ENCODE measurements at places on chromosomes 4 and X.

- no peak for DNase-seq
Observed at GRCh38 chrX:8455557-8455956, 9.1 kb upstream of the VCX3B start.

GRCh38 chr4:145829629-145830395 lies 108.8 kb downstream of the ZNF827 start:
- no peak for DNase-seq

DNA sequence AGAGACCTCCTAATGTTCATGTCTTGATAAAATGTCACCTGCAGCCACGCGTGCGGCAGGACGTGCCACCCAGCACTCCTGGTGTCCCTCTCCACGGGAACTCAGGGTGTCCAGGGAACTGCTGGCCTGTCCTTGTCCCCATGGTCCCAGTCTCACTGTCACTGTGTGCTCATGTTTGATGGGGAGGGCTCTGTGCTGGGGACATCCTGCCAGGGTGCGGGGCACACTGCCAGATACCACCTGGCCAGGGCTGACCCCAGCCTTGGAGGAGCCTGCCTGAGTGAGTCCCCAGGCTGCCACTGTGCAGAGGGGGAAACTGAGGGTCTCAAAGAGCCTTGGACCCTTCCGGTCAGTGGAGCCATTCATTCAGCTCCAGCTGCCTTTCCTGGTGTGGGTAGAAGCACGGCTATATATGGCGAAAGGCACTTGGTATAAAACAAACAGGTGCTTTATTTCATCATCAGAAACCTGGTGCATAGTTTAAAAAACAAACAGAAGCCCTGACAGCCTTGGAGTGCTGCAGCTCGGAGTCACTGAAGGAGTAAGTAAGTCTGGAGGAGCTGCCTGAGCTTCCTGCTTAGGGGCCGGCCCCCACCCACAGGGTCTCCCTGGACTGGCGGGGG lies 33.0 kb downstream of the NOP14 start:
- peak; percentile 84 for DNase-seq

GRCh38 chrX:53717205-53717604 lies 30.7 kb upstream of the HUWE1 start:
- DNase-seq = no peak

- DNase-seq = no peak
Observed at GRCh38 chr4:14125375-14126129, 498.0 kb upstream of the BOD1L1 start.
